GM19239 (cell line): ENCODE measurements at places on chromosomes 13 and 19.

DNA sequence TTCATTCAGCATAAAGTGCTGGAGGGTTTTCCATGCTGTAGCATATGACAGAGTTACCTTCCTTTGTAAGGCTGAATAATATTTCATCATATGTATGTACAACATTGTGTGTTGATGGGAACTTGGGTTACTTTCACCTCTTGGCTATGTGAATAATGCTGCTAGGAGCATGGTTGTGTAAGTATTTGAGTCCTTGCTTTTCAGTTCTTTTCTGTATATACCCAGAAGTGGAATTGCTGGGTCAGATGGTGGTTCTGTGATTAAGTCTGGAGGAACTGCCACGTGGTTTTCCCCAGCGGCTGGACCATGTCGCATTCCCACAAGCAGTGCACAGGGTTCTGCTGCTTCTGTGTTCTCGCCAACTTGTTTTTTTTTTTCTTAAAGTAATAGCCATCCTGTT lies 101.2 kb upstream of the TEX29 start:
- DNase-seq: no peak

DNA sequence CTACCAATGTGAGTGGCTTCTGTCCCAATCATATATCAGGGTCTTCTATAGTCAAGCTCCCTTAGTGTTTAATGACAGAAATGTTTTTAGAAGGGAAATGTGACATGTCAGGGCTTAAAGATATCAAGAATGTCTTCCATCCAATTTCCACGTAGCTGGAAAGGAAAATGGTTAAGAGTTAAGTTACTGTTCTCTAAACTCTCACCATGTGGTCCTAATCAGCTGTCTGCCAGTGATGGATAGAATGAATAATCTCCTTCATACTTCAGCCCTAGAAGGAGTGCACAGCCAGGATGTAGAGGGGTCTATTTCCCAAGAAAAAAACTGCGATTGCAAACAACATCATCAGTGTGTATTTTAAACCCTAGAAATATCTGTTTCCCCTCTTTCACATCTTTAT lies 36.3 kb downstream of the FLT1 start:
- DNase-seq: no peak

GRCh38 chr13:36166046-36166445 lies 34.9 kb upstream of the DCLK1 start:
- no peak for DNase-seq

DNA sequence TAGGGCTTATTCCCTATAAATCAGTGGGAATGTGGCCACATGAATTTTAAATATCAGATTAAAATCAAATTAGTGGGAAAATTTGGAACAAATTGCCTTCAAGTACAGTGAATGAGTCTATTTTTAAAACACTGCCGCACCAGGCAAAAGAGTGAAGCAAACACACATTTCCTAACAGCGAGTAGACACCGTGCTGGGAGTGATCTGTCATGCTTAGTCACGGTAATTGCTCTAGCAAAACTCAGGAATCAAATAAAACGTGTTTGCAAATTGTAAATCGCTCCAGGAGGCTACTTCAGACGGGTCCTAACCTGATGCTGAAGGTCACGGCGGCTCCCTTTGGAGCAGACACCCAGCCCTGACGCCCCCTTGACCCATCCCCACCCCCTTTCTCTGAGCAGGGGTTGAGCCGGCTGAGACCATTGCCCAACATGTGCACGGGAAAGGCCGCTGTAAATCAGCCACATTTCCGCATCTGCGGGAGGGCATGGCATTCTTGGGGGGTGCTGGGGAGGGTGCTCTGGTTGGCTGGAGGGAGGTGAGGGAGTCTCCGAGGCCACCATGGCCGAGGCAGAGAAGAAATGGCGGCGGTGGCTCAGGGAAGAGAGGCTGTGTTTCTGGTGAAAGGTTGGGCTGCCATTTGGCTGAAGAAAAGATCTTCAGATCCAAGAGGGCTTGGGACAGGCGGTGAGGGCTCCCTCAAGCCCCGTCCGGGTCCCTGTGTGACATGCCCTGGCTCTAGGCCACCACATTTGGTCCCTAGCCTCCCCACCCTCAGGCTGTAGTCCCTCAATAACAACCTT lies 8.9 kb downstream of the CEBPA start:
- no peak for DNase-seq

DNA sequence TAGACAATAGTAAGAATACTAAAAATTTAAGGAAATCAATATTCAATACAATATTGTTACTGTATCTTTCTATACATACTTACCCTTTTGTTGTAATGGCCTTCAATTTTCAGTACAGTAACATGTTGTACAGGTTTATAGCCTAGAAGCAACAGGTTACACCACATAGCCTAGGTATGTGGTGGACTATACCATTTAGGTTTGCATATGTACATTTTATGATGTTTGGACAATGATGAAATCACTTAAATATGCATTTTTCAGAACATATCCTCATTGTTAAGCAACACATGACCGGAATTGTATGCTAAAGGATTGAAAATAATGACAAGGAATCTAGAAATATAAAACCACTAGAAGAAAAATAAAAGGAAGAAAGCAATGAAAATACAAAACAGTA lies 611.4 kb downstream of the DACH1 start:
- DNase-seq: no peak

DNA sequence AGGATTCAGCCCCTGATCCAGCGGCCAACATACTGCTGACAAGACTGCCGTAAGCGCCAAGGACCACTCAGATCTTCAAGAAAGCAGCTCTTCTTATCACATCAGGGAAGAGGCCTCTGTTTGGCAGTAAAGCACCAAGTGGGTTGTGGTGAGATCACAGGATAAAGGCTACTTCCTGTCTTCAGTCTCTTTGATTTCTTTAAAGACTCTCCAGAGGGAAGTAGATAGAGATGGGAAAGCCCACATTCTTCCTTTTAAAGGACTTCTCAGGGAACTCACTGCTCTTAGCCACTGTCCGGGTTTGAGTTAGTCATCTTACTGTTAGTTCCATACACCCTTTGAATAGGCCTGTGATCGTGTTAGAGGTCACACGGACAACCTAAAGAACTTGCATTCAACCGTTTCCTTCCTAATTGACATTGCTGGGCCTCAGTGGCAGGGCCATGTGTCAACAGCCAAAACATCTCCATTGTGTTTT lies 47.2 kb upstream of the POMP start:
- no peak for DNase-seq

GRCh38 chr19:15321739-15322138 lies 10.6 kb downstream of the BRD4 start:
- no peak for DNase-seq

DNA sequence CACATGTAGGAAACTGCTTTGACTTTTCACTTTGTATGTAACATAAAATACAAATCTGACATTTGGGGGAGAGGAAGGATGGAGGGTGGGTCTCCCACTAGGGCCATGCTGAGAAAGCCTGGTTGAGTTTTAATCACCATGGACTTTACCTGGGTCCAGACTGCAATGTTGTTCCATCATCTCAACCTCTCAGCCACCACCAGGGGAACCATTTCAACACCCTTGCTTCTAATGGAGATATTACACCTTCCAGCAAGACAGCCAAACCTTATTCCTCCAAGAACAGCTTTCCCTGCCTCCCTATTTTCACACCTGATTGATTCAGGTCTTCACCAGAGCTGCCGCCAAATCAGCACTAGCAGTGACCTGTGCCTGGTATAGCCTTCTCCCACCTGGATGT lies 56.0 kb downstream of the ZAR1L start:
- DNase-seq: no peak

GRCh38 chr13:114179087-114179658 lies at the start of gene CFAP97D2:
Gene CFAP97D2 (plus strand): TSS chr13:114179257. CDS start chr13:114179331, 74 bp downstream.
- no peak for DNase-seq

- no peak for DNase-seq
These were observed 25.2 kb downstream of the ANKRD27 start for GRCh38 chr19:32649751-32650150.

- DNase-seq: no peak
These were observed 31.0 kb upstream of the COX7A1 start for GRCh38 chr19:36183245-36183628.

DNA sequence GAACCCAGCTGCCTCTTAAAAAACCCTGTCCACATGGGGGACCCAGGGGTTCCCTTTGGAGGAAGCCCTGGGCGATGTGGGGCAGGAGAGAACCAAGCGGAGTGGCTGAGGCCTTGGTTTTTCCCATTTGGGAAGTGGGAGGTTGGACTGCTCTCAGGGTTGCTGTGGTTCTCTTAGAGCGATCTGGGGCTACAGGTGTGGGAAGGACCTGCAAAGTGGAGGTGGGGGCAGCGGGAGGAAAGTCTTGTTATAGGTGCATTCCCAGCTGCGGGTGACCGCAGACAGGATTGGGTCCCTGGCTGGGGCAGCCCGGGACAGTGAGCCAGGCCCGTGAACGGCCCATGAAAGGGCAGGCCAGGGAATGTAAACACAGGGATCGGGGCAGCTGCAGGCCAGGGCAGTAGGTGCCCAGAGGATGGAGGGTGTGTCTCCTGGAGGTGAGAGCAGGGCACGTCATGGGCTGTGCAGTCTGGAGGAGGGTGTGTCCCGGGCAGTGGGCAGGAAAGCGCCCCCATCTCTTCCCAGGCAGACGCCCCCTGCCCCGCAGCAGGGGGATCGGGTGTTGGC lies 814 bp downstream of the SLC25A23 start:
- no peak for DNase-seq

DNA sequence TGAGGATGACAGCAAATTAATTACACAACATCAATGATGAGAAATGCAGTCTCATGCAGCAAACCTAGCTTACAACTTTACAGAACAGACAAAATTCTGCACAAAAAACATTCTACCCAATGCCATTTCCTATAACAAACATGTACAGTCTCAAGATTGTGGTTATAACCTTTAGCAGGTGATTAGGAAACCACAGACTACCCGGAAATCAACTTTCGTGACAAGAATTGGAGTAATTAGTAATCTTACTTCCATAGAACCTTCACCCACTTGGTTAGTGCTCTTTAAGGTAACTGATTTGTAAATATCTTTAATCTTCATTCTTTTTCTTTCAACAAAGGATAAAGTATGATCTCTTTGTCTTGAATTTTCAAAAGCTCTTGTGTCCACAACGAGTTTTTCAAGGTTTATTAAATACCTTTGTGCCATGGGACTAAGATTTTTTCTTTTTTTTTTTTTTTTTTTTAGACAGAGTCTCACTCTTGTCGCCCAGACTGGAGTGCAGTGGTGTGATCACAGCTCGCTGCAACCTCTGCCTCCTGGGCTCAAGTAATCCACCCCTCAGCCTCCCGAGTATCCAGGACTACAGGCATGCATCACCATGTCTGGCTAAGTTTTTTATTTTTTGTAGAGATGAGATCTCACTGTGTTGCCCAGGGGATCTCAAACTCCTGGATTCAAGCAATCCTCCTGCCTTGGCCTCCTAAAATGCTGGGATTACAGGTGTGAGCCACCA lies 78.8 kb downstream of the MAP4K1 start:
- no peak for DNase-seq

DNA sequence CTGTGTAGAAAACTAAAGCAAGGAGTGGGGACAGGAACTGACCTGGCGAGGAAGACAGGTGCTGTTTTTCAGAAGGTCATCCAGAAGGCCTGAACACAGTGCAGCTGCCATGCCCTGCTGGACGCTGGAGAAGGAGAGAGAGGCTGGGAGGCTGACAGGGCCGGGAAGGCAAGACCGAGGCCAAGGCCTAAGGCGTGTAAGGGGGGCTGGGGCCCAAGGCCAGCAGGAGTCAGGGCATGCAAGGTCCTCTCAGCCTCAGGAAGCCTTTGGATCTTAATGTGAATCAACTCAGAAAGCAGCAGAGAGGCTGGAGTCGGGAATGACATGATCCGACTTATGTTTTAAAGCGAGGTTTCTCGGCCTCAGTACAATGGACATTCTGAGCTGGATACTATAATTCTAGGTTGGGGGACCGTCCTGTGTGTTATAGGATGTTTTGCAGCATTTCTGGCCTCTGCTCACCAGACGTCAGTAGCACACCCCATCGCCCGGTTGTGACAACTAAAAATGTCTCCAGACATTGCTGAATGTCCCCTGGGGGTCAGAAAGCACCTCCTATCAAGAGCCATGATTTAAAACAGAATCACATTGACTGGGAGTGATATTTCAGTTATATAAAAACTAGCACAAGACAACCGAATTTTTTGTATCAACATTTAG lies 530.4 kb downstream of the MYO16 start:
- no peak for DNase-seq

DNA sequence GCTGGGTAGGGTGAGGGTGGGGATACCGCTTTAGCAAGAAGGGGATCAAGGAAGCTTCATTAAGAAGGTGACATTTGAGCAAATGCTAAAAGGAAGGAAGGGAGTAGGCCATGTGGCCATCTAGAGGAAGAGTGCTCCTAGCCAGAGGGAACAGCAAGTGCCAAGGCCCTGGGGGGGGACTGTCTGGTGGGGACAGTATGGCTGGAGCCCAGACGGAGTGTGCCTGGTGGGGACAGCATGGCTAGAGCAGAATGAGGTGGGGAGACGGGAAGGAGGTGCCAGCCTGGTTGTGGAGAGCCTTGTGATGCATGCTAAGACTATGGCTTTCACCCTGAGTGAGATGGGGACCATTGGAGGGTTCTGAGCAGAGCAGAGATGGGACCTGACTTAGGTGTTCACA lies 2.1 kb upstream of the TGFB1 start:
- no peak for DNase-seq

DNA sequence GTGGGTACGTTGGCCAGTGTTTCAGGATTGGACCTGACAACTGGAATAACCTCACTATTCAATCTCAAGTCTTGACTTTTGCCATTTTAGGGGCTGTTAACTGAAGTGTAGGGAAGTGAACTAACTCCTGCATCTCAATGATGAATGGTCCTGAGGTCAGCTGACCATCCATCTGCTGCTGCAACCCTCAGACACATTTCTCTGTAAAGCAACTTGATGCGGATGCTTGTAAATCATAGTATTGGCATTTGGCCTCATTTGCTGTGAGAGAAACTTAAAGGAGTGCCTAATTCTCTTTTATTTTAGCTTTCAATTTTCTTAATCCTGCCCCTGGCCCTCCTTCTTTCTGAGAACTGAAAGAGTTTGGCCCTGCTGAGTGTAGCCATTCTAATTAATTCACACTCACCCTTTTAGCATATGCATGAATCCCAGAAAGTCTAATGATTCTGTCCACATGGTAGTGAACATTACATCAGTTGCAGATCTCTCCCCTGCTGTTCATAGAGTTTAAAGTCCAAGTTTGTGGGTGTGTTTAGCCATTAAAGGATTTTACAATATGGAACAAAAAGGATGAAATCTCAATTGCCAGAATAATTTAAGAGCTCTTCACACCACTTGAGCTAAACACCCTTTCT lies 1531.4 kb upstream of the SLC10A2 start:
- no peak for DNase-seq

DNA sequence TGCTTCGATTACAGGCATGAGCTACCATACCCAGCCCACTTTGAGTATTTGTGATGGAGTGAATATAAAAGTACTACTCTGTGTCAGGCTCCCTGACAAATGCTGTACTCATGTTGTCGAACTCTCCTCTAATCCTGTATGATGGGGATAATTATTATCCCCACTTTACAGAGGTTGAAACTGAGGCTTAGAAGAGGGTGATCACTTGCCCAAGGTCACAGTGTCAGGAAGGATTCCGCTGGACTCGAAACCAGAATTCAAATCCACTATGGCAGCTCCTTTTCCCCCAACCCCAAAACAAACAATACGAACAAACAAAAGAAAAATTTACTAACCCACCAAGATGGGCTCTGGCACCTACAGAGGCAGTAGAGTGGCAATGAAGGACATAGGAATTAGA lies 1.7 kb upstream of the PPP5C start:
- no peak for DNase-seq

GRCh38 chr13:94009701-94010100 lies 469.8 kb downstream of the DCT start:
- DNase-seq: no peak
